ENCODE measurements at places on chromosomes 2 and 18.

- no peak for DNase-seq
Observed at GRCh38 chr2:44996356-44996755, 12.9 kb downstream of the SIX2 start.

- no peak for DNase-seq
Observed at GRCh38 chr2:49677227-49677626, 522.9 kb upstream of the FSHR start.

GRCh38 chr18:50727721-50728471 lies 91.9 kb downstream of the MRO start:
- DNase-seq, result no peak

GRCh38 chr2:46446871-46447568 lies 32.3 kb upstream of the TMEM247 start:
- DNase-seq, result no peak

GRCh38 chr2:60554646-60555065 lies 1.2 kb upstream of the BCL11A start:
- DNase-seq, result no peak

GRCh38 chr2:130251535-130251872 lies 53.3 kb upstream of the TUBA3E start:
- no peak for DNase-seq

DNA sequence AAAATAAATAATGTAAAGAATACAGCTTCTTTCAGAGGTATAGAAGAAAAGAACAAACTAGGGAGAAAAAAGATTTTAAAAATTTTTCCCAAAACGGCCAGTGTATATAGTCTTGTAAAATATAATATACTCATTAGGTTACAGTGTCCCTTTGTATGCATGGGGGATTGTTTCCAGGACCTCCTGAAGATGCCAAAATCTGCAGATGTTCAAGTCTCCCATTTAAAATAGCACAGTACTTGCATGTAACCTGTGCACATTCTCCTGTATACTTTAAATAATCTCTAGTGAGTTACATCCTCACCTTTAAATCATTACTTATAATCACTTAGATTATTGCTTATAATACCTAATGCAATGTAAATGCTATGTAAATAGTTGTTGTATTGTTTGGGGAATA lies 80.6 kb upstream of the LRRTM4 start:
- DNase-seq, result no peak

DNA sequence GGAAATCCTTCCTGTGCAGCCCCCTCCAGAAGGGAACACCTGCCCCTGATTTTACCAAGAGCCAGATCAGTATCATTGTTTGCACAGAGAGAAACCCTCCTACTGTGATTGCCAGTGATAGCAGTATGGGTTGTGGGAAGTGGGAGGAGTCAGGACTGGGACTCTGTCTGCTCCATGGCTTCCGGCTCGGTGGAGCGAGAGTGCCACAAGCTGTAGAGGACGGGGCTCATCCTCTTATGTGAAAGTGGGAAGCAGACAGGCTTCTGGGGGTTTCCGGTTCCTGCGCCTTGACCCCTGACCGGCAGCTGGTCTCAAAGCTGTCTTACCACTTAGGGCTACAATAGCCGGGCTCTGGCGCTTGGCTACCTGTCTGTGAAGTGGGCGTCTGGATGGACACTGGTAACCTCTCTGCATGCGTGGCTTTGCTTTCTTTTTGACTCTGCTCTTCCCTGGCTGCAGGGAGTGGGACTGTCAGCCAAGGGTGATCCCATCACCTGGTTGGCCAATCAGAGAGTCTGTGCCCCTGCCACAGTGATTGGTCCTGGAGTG lies 79.7 kb downstream of the BCL2L11 start:
- DNase-seq, result peak; percentile 20

- DNase-seq, result no peak
Observed at GRCh38 chr2:2642906-2643890, 312.1 kb upstream of the MYT1L start.

DNA sequence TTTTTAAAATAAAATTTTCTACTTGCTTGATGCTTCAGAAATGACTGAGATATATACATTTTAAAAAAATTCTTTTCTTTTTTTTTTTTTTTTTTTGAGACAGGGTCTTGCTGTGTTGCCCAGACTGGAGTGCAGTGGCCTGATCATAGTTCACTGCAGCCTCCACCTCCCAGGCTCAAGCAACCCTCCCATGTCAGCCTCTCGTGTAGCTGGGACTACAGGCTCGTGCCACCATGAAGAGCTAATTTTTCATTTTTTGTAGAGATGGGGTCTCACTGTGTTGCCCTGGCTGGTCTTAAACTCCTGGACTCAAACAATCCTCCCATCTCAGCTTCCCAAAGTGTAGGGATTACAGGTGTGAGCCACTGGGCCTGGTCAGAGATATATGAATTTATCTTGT lies 12.9 kb downstream of the CYS1 start:
- no peak for DNase-seq

GRCh38 chr2:15719566-15720313 lies 128.1 kb downstream of the DDX1 start:
- no peak for DNase-seq

DNA sequence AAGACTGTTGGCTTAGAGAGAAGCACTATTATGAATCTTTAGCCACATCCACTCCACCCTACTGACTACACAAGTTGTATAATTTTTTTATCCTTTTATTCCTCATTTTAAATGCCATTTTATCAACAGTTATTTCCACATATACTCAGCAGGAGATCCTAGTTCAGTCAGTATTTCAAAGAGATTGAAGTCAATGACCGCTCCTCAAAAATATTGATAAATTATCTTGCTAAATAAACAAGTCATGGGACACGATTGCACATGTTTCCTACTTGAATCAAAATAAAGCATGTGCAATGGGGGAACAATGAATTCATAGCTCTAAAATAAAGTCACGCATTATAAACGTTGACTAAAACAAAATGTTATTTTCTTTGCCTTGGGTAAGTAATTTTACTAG lies 496.5 kb downstream of the LRRTM4 start:
- DNase-seq, result no peak

DNA sequence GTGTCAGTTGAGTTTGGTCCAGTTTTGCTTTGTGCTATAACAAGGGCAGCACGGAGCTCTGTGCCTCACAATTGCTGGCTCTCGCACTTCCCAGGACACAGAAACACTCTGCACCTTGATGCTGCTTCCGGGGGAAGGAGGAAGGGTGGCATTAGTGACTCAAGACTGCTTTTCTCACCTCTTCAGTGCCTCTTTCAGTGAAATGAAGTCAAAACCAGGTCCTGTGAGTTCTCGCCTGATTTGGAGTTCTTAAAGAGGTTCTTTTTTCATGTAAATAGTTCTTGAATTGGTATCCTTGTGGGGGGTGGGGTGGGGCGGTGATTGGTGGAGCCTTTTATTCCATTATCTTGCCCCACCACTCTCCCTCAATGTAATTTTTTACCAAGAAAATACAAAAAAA lies 91.5 kb upstream of the MYT1L start:
- no peak for DNase-seq

GRCh38 chr2:9382604-9383235 lies 40.6 kb downstream of the ITGB1BP1 start:
- DNase-seq, result no peak

Measured in DMS79 (cell line).